Stimulated activated CD4-positive, alpha-beta T cell treated with anti-CD3 and anti-CD28 coated beads, Interleukin-1b, Interleukin-23, amount 100 ng/mL, for 48 hours (primary cell): ENCODE measurements at places on chromosomes 12 and 14.

- no peak for DNase-seq
Measured at GRCh38 chr12:75870878-75871277, 160.7 kb downstream of the PHLDA1 start.

DNA sequence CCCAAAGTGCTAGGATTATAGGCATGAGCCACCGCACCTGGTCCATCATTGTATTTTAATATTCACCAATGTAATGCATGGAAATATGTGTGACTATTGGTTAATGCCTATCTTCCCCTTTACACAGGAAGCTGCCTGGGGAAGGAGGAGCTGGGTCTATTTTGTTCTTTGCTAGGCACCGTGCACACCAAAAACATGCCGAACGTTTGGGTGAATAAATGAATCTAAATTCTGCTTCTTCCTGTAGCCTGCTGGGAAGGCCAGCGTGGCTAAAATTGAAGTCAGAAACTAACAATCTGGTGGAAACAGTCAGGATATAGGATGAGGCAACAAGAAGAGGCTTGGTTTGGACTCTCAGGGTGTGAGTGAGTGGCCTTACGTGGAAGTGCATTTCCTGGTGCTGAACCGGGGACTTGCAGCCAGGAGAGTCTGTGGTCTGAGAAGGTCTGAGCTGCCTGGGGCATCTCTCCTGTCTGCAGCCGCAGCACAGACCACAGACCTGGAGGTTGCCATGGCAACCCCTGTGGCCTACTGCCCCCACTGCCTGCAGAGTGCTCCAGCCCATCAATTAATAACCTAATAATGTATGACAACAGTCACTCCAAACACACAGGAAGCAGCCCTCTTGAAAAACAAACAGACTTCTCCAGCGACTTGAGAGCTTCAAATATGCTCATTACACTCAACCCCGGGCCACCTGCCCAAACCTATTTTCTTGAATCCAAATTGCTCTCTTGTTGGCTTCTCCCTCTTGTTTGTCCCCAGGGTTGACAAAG lies 5.5 kb upstream of the GPR68 start:
- DNase-seq, result no peak

DNA sequence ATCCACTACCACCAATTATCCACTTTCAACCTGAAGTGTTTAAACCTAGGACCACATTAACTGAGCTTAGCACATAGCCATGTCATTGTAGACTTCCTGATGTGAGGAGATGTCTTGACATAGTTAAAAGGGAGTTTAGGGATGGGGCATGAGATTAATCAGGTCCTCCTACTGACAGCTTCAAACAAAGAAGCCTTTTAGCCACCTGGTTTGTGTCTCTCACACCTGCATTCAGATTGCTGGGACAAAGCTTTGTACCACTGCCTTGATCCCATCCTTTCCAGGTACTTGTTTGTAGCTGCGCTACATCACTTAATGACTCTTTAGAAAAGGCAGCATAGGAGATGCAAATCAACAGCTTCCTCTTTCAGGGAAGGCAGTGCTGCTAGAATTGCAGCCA lies 340.7 kb upstream of the DDHD1 start:
- DNase-seq, result no peak

DNA sequence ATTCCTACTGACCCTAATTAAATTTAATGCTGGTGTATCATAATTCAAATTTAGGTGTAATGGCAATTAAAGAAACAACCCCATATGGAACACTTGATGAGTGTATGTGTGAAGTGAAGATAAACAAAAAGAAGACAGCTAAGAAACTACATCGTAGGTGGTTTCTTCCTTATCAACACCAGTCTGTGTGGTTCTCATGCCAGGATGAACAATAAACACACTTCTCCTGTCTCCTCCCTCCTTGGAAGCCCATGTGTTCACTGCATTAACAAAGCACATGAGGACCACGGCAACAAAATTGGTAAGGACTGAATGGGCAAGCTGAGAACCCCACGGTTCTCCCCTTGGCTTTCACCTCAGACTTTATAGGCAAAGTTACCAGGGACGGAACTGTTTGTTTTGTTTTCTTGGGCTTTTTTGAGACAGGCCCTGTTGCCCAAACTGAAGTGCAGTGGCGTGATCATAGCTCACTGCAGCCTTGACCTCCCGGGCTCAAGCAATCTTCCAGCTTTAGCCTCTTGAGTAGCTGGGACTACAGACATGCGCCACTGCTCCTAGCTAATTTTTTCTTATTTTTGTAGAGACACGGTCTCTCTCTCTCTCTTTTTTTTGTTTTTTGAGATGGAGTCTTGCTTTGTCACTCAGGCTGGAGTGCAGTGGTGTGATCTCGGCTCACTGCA lies 71.0 kb downstream of the TRAFD1 start:
- DNase-seq, result no peak
